Stimulated activated CD8-positive, alpha-beta memory T cell treated with anti-CD3 and anti-CD28 coated beads, Interleukin-12 subunit alpha, Interleukin-12 subunit beta, amount 100 ng/mL, for 1 hour (primary cell): ENCODE measurements at places on chromosomes 6 and 20.
A peak's percentile ranks its signal among the peaks of the same experiment; 100 is the strongest.

- no peak for DNase-seq
Observed at GRCh38 chr20:14126856-14127255, 131.5 kb downstream of the MACROD2 start.

DNA sequence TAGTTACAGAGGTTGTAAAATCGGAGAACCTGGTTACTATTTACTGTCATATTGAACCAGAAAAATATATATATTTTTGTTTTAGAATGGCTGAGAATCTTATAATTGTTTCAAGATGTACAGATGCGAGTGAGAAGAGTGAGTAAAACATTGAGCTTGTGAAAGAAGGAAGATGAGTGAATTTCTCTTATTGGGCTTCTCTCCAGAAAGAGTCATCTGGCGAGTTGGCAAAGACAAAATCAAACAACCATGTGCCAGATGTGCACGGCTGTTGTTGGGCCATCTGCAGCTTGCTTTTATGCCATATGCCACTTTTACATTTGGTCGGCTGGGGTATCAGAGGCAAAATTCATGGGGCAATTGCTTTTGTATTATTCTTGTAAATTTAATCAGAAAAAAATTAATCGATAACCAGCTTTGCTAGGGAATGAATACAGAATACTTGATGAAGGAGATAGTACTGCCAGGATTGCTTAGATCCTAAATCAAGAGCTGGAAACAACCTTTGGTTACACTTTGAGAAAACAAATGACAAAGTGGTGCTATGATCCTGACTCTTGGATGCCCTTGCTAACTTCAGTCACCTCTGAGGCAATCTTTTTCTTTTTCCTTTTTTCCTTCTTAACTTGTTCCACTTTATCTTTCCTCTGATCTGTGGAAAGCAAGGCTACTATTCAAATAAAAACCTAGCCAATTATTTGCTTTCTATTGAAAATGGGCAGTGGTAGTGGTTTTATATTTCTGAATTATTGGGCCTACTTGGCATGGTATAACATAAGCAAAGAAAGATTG, 97.1 kb upstream of the GRIK2 start:
- DNase-seq, result no peak

GRCh38 chr20:48812600-48813445, 15.0 kb downstream of the PREX1 start:
- DNase-seq, result no peak

GRCh38 chr20:11766961-11767360, 150.7 kb upstream of the BTBD3 start:
- DNase-seq, result no peak

GRCh38 chr6:116136933-116137340, 11.0 kb upstream of the COL10A1 start:
- peak; percentile 1 for DNase-seq

DNA sequence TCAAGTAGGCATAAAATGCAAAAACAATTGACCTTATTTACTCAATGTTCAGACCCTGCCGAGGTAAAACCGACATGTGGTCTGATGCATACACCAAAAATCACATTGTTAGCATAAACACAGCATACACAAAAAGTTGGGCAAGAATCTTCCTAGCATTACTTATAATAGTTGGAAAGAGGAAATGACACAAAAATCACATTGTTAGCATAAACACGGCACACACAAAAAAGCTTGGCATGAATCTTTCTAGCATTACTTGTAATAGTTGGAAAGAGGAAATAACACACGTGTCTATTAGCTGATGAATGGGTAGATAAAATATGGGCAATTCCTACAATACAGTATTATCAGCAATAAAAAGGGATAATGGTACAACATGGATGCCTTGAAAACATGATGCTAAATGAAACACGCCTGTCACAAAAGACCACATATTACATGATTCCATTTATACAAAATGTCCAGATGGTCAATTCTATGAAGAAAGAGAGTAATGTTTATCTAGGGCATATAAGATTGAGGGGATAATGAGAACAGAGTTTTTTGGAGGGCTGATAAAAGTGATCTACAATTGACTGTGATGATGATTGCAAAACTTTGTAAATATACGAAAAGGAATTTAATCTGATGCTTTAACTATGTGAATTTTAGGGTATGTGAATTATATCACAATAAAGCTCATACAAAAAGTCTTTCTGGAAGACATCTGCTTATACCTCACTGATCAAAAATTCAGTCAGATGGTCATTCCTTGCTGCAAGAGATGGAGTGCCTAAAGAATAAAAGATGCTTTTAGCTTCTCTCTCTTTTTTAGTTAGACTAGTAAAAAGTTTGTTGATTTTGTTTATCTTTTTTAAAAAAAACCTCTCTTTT, 1019.5 kb upstream of the CITED2 start:
- no peak for DNase-seq
